Activated CD8-positive, alpha-beta memory T cell treated with anti-CD3 and anti-CD28 coated beads for 1 hour (primary cell): ENCODE measurements at places on chromosomes 5 and 9.
A peak's percentile ranks its signal among the peaks of the same experiment; 100 is the strongest.

DNA sequence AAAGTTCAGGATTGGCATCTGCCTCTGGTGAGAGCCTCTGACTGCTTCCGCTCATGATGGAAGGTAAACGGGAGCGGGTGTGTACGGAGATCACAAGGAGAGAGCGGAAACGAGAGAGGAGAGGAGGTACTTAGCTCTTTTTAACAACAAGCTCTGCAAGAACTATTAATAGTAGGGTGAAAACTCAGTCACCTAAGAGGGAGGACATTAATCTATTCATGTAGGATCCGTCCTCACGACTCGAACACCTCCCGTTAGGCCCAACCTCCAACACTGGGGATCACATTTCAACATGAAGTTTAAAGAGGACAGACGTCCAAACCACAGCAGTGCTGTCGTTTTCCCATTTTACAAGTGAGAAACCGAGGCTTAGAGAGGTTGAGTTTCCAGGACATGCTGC is 173.7 kb downstream of the SLC28A3 start:
- no peak for DNase-seq

- peak; percentile 28 for DNase-seq
Measured at GRCh38 chr9:16191691-16192402, 639.0 kb downstream of the CCDC171 start.

DNA sequence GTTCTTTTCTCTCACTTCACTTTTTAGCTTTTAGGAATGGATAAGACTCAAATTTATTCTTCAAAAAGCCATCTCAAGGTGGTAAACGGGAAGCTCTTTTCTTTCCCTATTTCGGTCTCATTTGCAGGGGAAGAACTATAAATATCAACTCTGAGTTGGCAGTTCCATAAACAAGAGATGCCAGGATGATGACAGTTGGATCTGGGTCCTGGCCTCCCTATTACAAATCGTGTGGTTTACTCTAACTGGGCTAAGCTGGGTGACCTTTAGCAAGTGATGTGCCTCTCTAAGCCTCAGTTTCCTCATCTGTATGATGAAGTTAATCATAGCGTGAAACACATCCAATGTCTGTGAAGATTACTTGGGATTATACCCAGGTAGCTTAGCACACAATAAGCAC is 44.2 kb downstream of the TLE4 start:
- no peak for DNase-seq

DNA sequence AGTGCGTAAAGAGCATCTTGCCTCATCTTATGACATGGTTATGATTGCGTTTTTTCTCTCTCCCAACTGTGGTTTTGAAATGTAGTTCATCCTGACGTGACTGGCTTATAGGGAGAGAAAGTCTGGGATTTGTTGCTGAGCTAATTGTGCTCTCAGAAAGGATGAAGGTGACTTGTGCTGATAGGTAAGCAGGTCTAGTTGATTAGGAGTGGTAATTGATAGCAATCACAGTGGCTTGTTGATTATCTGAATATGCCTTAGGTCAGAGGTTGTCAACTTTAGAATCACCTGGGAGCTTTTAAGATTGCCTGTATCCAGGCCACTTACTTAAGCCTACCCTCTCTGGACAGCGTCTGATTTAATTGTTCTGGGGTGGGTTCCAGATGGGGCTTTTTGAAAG is 117.8 kb downstream of the TLE4 start:
- DNase-seq: no peak

GRCh38 chr5:160287378-160288051 is 24.8 kb downstream of the CCNJL start:
- DNase-seq: no peak

GRCh38 chr9:83572524-83572923 is 34.3 kb upstream of the FRMD3 start:
- DNase-seq: no peak

DNA sequence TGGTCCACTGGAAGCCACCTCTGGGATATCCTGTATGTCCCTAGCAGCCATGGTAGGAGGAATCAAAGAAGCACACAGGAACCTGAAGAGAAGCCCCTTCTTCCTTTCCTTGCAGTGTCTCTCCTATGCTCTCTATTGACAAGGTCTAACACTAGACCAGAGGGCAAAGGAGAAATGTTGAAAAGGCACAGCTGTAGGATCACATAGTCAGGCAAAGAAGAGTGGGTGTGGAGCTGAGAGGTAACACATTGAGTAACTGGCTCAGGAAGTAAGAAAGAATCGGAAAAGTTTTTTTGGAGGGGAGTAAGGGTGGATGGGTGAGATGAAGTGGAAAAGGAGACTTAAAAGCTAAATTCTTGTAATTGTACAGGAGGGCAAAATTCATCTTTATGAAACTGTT is 100.1 kb downstream of the FOCAD start:
- no peak for DNase-seq

DNA sequence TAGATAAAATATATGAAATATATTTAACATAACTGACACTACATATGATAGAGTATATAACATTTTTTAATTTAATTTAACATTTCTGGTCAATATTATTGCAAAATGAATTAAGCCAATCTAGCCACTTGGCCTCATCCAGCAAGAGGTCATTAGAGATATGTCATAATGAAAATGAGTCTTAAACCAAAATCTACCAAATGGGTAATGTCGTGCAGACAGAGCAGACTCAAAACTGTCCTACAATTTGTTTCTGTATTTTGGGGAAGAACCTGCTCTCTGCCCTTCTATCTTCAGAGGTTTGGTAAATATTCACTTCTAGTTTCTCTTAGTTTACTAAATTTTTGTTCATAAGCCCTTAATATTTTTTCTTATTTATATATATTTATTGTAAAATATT is 61.4 kb downstream of the ARHGEF28 start:
- DNase-seq: no peak

DNA sequence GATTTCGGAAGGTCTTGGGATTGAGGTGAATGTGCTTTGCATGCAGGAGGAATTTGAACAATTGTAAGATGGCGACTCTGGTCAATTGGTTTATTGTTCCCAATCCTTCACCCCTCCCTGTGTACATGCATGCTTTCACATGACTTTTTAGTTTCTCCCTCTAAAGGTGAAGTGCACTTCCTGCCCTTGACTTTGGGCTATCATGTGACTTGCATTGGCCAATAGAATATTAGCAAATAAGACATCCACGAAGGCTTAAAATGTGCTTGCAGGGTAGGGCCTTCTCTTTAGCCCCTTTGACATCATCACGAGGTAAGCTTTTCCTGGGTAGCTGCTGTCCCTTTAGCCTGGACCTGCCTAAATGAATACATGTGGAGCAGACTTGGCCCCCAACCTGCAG is 8.1 kb upstream of the ZBTB43 start:
- no peak for DNase-seq
